ENCODE measurements at places on chromosomes 1 and 21. TPM values are rescaled to one million over a fixed set of nuclear protein-coding genes. Genes with fewer than 3 reads are reported as not detected.

- DNase-seq, result no peak
These were observed 71.5 kb downstream of the IFI44 start for GRCh38 chr1:78721136-78721535.

DNA sequence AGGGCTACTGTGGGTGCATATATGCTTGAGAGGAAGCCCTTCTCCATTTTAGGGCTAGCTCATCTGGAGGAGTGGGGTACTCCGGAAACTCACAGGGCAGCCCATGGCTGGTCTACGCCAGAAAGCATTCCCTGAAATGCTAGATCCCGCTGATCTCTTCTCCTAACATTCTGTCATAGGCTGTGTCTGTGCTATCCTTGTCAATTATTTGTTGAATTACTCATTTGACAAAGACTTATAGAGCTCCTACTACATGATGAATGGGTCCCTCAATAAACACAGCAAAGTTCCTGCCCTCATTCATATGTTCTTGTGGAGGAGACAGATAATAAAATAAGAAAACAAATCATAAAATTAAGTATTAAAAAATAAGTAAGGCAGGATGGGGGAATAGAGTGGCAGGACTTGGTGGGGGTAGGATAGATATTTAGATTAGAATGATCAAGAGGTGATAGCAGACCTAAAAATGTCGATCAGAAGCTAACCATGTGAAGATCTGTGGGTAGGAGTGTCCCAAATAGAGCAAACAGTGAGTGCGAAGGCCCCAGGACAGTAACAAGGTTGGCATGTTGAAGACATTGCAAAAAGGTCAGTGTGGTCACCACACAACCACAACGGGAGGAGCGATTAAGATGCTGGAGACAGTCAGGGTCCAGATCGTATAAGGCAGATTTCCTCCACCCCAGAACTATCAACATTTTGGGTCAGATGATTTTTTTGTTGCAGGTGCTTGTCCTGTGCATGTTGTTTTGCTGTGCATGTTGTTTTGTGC lies 13.2 kb downstream of the NGF start:
- no peak for DNase-seq

DNA sequence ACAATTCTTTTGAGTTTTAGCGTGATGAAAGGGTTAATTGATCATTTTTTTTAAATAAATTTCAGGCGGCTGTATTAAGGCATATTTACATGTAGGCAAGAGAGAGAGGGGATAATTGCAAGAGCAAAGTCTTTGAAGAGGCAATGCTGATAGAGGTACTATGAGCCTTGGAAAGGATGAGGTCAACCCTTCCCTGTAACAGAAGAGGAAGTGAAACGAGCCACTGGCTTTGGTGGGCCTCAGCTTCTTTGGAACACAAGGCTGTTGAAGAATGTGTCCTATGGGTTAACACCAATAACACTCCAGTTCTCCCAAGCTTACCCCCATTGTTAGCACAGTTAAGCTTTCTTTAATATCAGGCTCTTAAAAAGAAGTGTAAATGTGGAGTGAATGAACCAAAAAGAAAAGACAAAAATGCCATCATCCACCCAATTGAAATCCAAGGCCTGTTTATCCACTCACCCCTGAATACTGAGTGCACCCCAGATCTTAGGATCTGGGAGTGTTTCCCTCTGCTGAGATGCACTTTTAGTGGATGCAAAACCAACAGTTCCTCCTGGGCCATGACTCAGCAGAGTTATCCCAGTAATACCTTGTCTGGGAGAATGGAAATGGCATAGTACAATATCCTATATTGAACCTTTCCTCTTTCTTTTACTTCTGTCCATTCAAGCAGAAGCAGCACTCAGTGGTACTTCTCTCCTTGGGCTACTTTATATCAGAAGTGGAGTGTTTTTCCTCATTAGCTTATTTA lies 216.4 kb downstream of the SLC44A5 start:
- DNase-seq, result no peak

- no peak for DNase-seq
These were observed 32.2 kb upstream of the RPTN start for GRCh38 chr1:152191260-152191659.

DNA sequence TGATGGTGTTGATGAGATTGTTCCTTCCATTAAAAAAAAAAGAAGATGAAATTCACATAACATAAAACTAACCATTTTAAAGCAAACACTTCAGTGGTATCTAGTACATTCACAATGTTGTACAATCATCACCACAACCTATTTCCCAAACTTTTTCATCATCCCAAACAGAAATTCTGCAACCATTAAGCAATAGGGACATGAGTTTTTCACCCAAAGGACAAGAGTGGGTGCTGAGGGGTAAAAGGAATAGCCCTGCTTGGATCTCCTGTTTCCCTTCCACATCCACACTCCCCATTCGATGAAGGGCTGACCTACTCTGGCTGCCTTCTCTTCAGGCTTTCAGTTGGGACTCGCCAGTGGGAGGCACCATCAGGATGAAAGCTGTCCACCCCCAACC lies 59.3 kb downstream of the SLC9A1 start:
- no peak for DNase-seq

- peak; percentile 40 for DNase-seq
These were observed 1.6 kb downstream of the EPS15 start for GRCh38 chr1:51517361-51518032.

DNA sequence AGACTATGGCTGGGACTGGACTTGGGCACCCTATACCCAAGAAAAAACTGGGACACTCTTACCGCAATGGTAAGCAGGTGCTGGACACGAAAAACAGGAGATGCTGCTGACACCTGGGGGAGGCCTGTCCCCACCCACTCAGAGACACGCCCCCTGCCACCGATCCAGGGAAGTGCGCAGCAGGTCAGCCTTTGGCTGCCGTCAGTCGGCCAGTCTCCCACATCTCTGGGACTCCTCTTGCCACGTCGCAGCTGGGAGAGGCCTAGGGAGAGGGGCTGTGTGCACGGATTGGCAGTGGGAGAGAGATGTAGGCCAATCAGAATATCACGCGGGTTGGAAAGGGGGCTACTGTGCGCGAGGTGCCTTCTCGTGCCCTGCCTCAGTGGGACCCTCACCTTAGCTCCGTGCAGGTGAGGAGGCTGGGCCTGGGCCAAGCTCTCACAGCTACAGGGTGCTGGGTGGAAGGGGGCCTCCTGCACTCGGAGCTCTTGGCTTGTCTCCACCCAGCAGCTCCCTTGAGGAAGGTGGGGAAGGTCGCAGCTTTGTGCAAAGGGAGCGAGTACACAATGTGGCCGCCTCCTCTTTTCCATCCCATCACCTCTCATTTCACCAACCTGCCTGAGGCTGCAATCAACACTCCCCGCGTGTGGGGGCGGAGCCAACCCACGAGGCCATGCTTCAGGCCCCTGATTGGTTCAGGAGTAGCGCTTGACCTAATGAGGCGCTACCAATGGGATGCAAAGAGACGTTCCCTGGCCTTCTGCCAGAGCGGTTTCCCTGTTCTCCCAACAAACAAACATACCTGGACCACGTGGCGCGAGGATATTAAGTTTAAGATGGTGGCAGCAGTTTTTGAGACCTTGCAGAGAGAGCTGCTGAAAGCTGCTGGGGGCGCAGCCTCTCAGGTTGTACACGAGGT lies 25.7 kb upstream of the LDLRAP1 start:
- DNase-seq, result peak; percentile 74

- DNase-seq, result no peak
These were observed 491.5 kb upstream of the B3GALT2 start for GRCh38 chr1:193677874-193678273.

DNA sequence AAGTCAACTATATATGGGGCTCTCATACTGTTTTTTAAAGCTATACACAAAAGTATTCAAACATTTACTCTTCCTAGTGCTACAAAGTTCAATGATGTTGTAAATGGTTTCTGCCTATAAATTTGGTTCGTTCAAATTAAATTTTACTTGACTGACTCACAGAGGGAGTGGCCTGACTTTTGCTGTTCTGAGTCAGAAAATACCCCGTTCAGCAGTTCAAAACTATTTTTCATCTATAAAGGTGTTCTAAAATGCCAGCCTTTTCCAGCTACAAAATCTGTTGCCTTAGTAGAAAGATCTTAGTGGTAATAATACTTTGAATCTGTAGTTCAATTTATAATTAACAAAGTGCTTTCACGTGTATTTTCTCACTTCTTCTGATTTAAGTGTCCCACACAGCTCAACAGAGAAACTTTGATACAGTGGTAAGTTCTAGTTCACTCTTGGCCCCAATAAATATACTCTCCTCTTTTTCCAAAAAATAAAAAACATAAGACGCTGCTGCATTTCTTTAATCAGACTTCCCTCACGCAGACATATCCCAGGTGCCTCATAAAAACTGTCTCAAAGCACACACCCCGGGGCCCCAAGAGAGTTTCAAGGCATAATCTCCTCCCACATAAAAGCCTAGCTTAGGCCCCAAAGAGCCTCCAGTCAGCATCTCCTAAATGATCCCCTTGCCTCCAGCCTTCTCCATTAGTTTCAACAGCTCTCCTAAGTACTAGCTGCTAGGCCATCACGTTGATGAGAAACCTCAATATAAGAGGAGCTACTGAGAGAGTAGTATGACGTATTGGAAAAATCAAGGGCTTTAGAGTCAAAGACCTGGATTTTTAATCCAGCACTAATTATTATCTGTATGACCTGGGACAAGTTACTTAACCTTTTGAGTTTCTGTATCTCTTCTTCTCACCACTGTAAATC lies 3.2 kb downstream of the PTP4A2 start:
- DNase-seq, result no peak

DNA sequence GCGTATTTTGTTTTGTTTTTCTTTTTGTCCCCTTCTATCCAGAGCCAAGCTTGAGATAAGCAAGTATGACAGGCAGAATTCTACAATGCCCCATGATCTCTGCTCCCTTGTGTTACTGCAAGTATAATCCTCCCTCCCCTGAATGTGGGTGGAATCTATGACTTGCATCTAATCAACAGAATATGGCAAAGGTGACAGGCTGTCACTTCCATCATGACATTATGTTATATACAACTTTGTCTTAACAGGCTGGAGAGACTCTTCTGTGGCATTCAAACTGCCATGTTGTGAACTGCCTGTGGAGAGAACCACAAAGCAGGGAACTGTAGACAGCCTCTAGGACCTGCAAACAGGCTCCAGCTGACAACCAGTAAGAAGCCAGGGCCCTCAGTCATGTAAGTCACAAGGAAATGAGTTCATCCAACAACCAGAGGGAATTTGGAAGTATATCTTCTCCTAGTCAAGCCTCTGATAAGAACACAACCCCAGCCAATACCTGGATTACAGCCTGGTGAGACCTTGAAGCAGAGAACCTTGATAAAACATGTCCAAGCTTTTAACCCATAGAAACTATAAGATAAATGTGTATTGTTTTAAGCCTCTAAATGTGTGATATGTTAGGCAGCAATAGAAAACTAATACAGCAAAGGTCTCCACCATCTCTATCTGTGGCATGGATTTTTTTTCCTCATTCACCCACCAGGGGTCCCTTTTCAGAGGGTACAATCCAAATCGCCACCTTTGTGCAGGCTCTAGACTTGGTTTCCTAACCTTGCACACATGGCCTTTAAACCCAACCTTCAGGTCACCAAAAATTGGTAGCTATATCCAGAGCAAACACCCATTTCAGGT lies 5.7 kb upstream of the C1orf162 start:
- no peak for DNase-seq

GRCh38 chr21:44958471-44959191 lies 18.8 kb downstream of the SLX9 start:
- DNase-seq, result peak; percentile 81

DNA sequence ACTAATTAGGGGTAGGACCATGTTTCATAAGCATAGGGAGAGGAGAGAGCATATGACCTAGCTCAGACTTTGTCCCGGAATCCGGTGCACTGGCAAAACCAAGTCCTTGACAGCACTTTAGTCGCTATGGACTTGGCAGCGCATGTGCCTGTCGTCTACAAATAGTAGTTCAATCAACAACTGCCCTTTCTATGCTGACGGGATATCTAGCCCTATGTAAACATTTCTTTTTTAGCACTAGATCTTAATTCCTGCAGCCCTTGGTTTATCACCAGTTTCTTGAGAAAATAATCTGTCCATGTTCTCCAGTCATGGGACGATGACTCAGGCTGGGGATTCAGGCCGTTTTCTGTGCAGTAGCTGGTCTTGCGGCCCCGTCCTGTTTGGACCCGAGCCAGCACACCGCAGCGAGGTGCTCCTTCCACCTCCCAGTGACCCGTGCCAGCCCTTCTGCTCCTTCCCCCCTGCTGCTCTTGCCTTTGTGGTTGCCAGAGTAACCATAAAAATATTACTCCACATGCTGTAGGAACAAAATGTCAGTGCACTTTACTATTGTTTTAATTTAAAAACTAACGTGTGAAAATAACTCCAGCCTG lies 8.6 kb upstream of the MT1HL1 start:
- no peak for DNase-seq

DNA sequence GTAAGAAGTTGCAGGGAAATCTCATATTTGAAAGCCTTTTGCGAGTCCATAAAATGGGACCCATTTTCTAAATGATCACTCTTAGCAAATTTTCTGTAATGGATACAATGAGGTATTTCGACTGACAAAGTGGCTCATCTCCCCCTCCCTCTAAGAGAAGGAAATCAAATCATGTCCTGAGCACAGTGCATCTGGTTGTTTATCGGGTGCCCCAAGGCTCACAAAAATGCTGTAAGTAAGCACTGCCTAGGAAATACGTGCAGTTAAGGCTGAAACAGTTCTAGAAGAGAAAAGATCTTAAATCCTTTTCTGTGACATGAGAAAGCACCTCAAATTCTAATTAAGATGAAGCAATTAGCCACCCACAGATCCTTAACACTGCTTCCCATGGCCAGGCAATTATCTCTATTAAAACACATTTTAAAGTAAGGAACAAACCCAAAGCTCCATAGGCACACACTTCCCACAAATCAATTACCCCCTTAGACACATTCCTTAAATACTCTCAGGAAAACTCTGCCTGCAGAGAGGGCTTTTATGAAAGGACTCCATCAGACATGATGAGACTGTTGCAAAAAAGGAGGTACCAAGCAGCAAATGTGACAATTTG lies 216.3 kb downstream of the KCNH1 start:
- no peak for DNase-seq

GRCh38 chr1:192600275-192600674 lies 24.7 kb downstream of the RGS1 start:
- no peak for DNase-seq

DNA sequence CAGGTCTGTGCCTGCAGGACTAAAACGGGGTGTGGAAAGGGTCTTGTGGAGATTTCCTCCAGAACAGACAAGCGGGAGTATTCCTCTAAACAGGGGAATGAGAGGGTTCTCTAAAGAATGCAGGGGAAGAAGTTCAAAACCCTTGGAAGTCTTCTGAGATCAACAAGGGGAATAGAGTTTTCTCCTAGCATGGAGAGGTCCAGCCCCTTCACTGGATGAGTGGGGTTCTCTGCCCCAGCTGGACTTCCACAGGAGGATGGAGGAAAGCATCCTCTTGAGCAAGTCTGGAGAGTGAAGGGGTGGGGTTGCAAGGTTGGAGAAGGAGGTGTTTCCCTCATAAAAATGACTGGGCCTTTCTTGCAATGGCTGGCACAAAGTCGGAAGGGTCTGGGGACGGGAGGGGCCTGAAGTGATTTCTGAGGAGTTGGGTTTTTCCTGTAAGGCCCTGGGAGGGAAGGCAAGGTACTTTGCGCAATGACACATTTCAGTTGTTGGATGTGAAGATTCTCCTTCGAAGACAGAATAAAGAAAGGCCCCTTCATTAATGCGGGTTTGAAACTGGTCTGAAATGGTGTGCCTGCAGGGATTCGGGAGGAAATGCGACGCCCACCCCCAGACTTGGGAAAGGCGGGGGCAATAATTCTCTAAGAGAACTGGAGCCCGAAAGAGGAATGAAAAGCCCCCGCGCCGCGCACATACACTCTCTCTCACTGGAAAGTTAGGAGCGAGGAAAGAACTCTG lies 884 bp downstream of the SPATA6 start:
- no peak for DNase-seq

Gene TNFSF4
- total RNA-seq, result 11.5 TPM

Gene OPTC
- total RNA-seq, result 0.87 TPM

Gene NFIA
- 53.5 TPM for total RNA-seq

Gene NES
- 27.7 TPM for total RNA-seq

Gene CORT
- total RNA-seq, result 0.62 TPM

Gene ST3GAL3
- 62.0 TPM for total RNA-seq

All from testis (tissue), 5 donors.